ENCODE measurements at places on chromosomes 2 and 18.

DNA sequence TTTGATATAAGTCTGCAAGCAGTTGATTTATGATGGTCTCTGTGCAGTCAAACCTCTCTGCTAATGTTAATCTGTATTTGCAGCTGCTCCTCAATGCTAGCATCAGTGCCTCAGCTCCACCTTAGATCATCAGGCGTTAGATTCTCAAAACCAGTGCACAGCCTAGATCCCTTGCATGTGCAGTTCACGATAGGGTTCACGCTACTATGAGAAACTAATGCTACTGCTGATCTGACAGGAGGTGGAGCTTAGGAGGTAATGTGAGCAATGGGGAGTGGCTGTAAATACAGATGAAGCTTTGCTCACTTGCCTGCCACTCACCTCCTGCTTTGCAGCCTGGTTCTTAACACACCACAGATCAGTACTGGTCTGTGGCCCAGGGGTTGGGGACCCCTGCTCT, 18.4 kb downstream of the RBKS start:
- no peak for DNase-seq

GRCh38 chr2:196887431-196887830, 39.1 kb downstream of the PGAP1 start:
- no peak for DNase-seq

DNA sequence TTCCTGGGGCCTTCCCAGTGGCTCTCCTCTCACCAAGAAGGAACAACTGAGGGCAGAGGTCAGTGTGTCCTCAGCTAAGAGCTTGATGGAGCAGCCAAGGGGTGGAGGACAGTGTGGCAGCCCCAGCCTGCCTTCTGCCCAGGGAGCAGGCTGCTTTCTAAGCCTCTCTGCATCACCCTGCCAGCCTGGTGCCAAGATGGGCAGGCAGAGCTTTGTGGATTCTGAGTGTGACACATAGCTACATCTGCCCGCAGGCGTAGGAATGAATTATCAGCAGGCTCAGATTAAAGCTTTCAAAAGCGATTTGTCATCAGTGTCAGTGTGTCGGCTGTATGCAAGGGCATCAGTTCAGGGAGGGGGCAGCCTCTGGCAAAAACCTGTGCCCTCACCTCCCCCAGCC, 8.7 kb downstream of the MAL start:
- DNase-seq = no peak

GRCh38 chr2:207223051-207223450, 57.3 kb upstream of the KLF7 start:
- no peak for DNase-seq

- no peak for DNase-seq
Observed at GRCh38 chr2:48161628-48162027, 255.3 kb upstream of the FBXO11 start.

GRCh38 chr2:208984376-208985090, 439.3 kb upstream of the MAP2 start:
- DNase-seq = no peak

Data from left hindlimb (tissue), 1 donor.